ENCODE measurements at places on chromosomes 7 and 10.

GRCh38 chr10:101535949-101536348 is 52.1 kb downstream of the POLL start:
- DNase-seq, result no peak

- DNase-seq, result no peak
Observed at GRCh38 chr10:86265895-86266259, 100.7 kb downstream of the GRID1 start.

GRCh38 chr7:155090684-155091083 is 20.6 kb downstream of the HTR5A start:
- no peak for DNase-seq

- no peak for DNase-seq
Observed at GRCh38 chr10:96949039-96949683, 117.1 kb downstream of the LCOR start.

- no peak for DNase-seq
Observed at GRCh38 chr7:108711611-108712010, 141.9 kb downstream of the DNAJB9 start.

DNA sequence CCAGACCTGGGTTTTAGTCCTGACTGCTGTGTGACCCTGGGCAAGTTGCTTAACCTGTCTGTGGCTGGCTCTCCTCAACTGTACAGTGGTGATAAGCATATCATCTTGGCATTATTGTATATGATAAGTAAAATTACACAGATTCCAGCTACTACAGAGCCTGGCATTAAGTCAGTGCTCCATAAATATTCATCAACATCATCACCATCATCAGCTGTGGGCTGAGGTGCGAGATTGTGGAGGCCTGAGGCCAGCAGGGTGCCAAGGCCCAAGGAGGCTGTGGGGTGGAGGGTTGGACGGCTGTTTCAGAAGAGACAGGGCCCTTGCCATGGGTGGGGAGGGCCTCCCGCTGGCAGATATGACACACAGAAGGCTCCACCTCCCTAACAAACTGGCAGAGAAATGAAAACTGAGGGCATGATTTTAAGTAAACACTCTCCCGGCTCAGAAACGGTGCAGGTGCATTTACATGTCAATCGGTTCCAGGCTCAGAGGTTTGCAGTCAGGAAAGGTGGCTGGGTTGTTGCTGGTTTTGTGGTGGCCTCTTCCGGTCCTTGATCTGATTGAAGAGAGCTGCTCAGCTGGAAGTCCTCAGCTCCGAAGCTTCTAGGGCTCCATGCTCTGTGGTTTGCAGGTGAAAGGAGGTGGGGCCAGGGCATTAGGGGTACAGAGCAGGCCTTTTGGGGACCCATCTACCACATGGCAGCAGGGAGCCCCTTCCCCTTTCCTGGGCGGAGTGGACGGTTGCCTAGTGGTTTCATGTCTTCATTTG is 10.2 kb downstream of the CRYGN start:
- DNase-seq, result no peak

- no peak for DNase-seq
Observed at GRCh38 chr7:54544149-54544526, 2.0 kb downstream of the VSTM2A start.

- no peak for DNase-seq
Observed at GRCh38 chr7:23018750-23019149, 4.8 kb upstream of the HYCC1 start.

GRCh38 chr7:4807598-4808016 is 32.2 kb downstream of the AP5Z1 start:
- DNase-seq, result no peak

- DNase-seq, result no peak
Observed at GRCh38 chr7:157222687-157223086, 84.0 kb downstream of the UBE3C start.

GRCh38 chr10:60382946-60383681 is 6.6 kb downstream of the ANK3 start:
- no peak for DNase-seq

DNA sequence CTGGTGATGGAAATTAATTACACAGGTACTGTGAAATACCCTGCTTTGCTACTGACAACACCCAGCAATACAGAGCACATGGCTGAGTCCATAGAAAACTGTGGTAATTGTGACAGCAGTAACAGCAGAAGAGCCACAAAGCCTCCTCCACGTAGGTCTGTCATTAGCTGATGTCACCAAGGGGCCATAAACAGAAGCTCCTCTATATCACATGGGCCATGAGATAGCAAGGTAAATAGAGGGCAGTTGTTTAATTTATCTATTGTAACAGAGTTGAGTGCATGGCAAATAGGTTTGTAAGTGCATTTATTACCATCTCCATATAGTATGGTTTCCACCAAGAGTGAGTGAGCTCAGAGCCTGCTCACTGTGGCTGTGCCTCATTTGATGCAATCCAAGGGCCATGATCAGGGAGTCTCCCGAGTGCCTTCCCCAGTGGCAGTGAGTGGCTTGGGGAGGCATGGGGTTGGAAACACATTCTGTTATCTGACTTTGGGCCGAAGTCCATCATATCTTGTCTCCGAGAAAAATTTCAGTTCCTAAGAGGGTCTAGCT is 281.2 kb downstream of the SKAP2 start:
- DNase-seq, result no peak

DNA sequence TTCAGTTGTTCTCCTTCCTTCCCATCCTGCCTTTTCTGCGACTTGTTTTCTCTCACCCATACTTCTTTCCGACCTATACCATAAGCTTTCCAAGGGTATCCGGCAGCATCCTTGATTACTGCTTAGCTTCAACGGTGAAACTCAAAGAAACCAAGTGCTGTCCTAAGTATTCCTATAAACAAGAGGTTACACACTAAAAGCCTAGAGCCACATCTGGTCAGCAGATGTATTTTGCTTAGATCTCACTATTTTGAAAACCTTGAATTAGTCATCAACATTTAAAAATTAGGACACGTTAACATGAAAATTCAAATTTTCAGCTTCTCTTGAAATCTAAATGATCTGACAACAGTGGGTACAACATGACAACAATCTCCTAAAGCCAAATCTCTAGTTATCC is 20.0 kb downstream of the ARHGAP21 start:
- no peak for DNase-seq

GRCh38 chr10:121262774-121263430 is 335.3 kb downstream of the FGFR2 start:
- no peak for DNase-seq

DNA sequence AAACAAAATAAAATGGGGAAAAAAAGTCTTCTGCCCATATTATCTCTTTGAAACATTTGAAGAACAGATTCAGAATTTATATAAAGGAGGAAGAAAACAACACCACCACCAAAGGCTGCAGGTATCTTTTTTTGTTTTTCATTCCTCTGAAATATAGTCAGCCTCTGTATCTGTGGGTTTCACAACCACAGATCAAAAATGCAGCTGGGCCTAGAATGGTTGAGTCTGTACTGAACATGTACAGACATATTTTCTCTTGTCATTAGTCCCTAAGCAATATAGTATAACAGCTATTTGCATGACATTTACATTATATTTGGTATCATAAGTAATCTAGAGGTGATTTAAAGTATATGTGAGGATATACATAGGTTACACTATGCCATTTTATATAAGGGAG is 559.7 kb upstream of the LRRN3 start:
- DNase-seq, result no peak

- DNase-seq, result no peak
Observed at GRCh38 chr10:88927416-88927690, 25.2 kb downstream of the ACTA2 start.

DNA sequence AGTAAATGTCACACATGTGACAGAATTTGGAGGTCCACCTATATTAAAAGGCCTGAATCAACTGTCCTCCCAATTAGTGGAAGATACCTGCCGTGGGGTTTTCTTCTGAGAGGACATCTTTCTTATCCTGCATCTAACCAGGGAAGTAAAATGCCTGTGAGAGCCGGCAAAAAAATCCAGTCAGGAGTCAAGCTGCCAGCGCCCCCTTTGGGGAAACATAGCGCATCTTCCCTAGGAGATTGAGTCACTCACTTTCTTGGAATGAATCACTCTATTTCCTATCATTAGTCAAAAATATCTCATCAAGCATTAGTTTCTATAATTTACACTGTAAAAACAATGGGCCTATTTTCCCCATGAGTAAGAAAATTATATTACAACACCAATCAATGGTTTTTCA is 66.4 kb upstream of the ANK3 start:
- DNase-seq, result no peak

DNA sequence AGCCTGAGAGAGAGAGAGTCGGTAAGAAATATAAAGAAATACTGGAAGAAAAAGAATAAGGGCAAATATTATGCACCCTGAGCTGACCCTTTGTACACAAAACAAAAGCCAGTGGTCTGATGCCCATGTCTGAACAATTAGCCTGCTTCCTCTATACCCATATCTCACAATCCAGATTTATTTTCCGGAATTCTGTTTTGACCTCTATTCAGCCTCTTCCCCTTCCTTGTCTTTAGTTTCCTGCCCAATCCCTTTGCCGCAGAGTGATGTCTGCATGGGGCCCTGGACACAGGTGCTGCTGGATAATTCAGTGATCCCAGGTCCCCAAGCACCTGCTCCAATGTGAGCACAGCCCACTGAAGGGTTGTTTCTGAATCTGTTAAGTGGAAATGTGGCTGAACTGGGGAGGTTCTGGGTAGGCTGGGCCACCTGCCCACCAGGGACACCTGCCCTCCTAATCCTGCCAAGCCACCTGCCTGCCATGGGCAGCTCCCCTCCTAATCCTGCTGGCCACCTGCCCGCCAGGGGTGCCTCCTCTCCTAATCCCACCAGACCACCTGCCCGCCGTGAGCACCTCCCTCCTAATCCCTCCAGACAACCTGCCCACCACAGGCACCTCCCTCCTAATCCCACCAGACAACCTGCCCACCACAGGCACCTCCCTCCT is 23.0 kb downstream of the ADGRA1 start:
- DNase-seq, result no peak

- no peak for DNase-seq
Observed at GRCh38 chr7:32941181-32941580, 16.1 kb upstream of the FKBP9 start.

- DNase-seq, result peak; percentile 48
Observed at GRCh38 chr10:104254493-104255310, at the start of gene GSTO1. TSS of gene GSTO1 (plus strand) at chr10:104254892. CDS start at chr10:104254929, 37 bp downstream.

- DNase-seq, result no peak
Observed at GRCh38 chr10:30736685-30737232, 107.2 kb upstream of the LYZL2 start.

- no peak for DNase-seq
Observed at GRCh38 chr10:132886211-132887099, 55.9 kb downstream of the CFAP46 start.

DNA sequence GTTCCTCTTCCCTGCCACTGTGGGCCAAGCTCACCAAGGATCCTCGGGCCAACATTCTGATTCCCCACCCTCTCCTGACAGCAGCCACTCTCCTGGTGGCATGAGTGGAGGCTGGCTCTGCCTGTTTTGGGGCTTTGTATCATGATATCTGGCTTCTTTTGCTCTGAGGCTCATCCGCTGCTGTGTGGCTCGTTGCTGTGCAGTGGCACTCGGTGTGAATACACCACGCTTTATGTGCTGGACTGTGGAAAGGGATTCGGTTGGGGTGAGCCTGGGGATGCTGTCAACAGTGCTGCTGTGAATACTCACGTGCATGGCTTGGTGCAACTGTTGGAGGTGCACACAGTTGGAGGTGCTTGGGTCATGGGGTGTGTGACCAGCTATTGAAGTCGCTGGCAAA is 208.5 kb downstream of the COBL start:
- no peak for DNase-seq

- peak; percentile 59 for DNase-seq
Observed at GRCh38 chr10:95295031-95295755, 4.4 kb upstream of the PDLIM1 start.

DNA sequence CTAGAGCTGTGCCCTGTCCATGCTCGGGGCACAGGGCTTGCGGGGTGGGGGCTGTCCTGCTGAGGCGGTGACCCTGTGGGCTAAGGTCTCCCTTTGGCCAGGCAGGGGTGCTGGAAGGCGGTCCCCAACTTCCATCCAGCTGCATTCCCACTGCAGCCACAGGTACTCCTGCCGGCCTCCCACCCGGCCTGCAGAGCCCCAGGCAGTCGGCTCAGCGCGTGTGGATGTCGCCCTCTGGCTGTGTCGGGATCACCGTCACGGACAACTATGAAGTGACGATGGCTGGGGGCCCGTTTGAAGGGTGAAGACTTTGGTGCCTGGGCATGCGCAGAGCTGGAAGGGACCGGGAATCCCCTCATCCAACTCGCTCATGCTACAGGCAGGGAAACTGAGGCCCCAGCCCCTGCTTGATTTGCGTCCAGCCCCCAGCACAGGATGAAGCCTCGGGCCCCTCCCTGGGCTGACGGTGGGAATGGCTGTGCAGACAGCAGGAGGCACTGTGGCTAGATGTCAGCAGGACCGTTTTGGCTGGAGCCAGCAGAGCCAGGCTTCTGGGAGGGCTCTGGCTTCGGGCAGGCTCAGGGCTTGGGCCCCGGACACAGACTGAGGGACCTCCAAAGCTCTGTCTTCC is 2.3 kb upstream of the TMEM184A start:
- DNase-seq, result peak; percentile 69

All from glutamatergic neuron (in vitro differentiated cells).